ENCODE measurements at places on chromosomes 7 and 10.

GRCh38 chr10:111281516-111281915 is 204.7 kb downstream of the ADRA2A start:
- peak; percentile 62 for DNase-seq

- DNase-seq: no peak
These were observed 49.0 kb upstream of the FRMD4A start for GRCh38 chr10:14379556-14380280.

DNA sequence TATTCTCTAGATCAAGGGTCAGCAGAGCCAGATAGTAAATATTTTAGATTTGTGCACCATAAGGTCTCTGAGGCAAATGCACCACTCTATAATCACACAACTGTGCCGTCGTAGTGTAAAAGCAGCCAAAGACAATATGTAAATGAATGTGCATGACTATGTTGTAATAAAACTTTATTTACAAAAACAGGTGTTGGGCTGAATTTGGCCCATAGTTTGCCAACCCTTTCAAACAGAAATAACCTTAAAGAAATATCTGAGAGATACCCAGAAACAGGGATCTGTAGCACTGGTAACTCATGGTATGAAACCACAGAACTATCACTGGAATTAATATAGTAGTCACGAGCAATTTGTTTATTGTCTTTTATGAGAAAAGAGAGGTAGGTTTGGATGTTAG is 86.0 kb downstream of the ARID5B start:
- no peak for DNase-seq

GRCh38 chr7:41696323-41696916 is 6.5 kb downstream of the INHBA start:
- peak; percentile 87 for DNase-seq

- DNase-seq: no peak
These were observed 45.7 kb upstream of the GJD4 start for GRCh38 chr10:35559416-35559815.

- no peak for DNase-seq
These were observed 198.5 kb downstream of the INHBA start for GRCh38 chr7:41504214-41504980.

GRCh38 chr10:21467633-21468032 is 57.8 kb downstream of the SKIDA1 start:
- no peak for DNase-seq

- no peak for DNase-seq
These were observed 144.9 kb upstream of the CELF2 start for GRCh38 chr10:10872764-10873163.

DNA sequence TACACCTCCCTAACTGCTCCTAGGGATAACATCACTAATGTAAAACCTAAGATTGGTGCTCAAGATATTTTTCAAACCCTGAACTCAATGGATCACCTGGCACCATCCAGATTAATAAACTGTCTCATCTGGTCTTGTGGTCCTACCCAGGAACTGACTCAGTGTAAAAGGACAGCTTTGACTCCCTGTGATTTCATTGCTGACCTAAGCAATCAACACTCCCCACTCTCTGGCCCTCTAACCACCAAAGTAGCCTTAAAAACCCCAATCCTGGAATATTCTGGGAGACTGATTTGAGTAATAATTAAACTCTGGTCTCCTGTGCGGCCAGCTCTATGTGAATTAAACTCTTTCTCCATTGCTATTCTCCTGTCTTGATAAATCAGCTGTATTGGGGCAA is 6.2 kb upstream of the USP54 start:
- no peak for DNase-seq

- peak; percentile 60 for DNase-seq
These were observed 553 bp downstream of the VDAC2 start for GRCh38 chr10:75211007-75211691.

DNA sequence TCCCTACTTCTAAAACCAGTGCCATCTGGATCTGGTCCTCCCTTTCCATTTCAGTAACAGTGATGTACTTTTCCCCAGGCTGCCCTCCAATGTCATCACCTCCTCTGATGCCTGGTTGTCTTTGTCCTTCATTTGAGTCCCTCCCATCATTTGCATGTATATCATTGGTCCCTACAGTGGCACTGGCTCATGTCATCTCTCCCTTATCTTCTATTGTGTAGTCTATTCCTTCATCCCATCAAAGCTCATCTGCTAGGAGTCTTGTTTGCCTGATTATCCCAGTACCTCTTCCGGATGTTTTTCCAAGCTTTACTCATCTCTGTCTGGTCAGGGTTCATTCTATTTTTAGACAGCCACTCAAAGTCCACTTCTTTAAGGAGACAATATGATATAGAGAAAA is 292.9 kb upstream of the BMPER start:
- DNase-seq: no peak
